ENCODE measurements at places on chromosomes 7 and 10.

DNA sequence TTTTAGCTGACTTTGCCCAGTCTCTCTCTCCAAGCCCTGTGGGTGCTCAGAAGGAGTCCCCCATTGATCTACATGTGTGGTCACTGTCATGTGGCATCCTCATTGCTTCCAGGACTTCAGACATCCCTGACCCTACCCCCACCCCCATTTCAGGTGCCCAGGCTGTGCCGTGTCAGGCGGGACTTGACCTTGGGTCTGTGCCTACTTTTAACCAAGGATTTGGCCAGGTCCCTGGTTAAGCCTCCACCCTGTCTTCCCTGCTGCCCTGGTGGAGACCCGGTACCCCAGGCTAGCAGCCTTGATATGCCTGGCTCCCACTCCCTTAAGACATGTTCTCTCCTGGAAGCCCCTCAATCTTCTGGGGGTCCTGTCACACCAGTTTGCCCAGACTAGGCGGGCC is 31.3 kb downstream of the PRF1 start:
- DNase-seq: no peak

- DNase-seq: no peak
Measured at GRCh38 chr10:32000937-32001336, 55.3 kb downstream of the KIF5B start.

DNA sequence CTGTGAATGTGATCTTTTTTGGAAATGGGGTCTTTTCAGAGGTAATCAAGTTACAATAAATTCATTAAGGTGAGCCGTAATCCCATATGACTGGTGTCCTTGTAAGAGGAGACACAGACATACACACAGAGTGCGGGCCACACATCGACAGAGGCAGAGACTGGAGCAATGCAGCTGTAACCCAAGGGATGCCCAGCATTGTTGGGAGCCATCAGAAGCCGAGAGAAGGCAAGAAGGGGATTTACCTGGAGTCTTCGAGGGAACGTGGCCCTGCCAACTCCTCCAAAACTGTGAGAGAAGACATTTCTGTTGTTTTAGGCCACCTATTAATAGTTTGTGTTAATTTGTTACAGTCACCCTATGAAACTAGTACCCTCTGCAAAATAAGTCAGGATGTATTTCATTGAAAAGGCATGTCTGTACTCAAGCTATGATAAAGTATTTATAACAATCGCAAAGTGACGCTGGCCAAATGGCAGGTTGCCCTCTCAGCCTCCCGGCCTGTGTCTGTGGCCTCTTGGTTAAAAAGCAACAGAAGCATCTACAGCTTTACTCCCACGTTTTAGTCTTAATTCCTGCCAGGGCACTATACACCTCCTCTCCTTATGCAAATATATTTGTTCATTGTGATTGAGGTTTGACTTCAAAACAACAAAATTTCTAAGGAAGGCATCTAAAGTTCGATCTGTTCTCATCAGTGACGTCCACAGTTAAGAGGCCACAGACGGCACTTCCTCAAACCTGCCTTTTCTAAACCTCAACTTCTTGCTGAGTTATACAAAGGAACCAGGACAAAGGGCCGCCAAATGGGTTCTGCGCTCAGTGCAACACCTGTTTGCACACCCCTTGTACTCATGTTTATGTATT is 46.8 kb downstream of the HIPK2 start:
- DNase-seq: peak; percentile 76

DNA sequence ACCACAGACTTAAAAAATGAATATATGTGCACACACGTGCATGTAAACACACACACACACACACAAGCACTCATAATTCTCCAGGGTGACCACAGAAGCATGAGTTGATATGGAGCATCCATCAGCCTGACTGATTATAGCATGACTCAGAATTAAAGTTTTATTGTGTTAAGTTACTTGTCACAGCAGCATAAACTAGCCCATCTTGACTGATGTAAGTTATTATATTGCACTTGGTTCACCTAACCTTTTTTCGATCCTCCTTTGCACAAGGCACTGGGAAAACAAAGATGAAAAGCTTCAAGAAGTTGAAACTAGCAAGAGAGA is 18.8 kb upstream of the SLC35G1 start:
- no peak for DNase-seq

- no peak for DNase-seq
Measured at GRCh38 chr7:47313564-47313963, 268.3 kb downstream of the TNS3 start.

DNA sequence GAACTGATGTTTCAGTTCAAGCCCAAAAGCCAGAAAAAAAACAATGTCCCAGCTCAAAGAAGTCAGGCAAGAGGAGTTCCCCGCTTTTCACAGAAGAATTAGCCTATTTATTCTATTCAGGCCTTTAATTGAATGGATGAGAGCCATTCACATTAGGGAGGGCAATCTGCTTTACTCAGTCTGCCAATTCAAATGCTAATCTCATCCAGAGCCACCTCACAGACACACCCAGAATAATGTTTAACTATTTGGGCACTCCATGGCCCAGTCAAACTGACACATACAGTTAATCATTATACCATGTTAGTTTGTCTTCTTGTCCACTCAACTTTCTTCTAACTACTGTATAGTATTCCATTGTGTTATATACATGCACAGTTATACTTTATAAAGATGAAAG is 2.6 kb upstream of the NPSR1 start:
- no peak for DNase-seq

- DNase-seq: no peak
Measured at GRCh38 chr7:5216931-5217330, 26.9 kb downstream of the WIPI2 start.

DNA sequence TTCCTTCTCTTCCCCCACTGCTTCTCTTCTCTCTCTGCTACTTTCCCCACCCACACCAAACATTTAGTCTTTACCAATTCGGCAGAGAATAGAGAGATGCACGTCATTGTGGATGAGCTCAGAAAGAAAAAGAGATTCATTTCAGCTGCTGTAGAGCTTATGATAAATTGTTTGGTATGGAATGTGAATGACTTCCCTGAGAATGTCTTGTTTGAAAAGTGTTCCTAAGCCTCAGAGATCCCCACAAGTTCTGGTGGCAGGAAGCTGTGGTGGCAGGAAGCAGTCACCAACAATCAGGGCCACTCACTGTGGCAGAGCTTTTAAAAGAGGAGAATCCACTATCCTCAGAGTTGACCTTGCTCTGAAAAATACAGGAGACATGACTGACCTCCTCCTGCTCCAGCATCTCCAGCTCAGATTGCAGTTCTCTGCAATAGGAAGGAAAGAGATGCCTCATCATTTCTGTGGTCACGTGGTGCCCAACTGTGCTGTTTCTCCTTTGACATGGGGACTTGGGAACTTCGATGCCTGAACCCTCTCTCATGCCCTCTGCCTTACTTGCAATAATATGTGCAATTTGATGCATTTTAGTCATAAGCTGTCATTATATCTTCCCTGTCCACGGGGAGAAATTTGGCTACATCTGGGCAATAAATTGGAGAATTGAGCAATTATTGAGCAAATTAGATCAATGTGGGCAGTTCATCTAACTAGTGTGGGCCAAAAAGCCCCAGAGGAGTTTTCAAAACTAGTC is 76.5 kb downstream of the BMPER start:
- no peak for DNase-seq

- DNase-seq: no peak
Measured at GRCh38 chr7:139054101-139054500, 18.3 kb upstream of the ZC3HAV1L start.

- DNase-seq: no peak
Measured at GRCh38 chr10:75599875-75600648, 168.6 kb downstream of the LRMDA start.

DNA sequence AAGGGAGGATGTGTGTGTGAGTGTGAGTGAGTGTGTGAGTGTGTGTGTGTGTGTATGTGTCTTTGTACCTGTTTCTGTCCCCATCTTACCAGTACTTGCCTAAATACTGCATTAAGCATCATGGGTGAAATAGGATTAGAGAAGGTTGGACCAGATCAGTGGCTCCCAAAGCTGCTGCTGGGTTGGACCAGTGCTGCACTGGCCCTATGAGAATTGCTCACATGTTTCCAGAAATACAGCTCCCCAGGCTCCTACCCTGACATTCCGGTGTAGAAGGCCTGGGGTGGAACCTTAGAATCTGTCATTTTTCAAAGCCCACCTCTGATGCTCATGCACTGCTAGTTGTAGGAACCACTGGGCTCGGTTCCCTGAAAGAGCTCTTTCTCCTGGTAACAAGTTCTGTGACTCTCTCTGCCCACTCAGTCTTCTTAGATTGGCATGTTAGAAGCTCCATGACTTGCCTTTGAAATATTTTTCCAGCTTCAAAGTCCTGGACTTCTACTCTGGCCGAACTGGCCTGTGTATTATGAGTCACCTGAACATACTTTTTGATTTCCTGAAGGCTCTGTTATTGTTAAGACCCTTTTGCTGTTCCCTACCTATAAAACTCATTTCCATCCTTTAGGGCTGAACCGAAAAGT is 224.7 kb downstream of the CUX1 start:
- DNase-seq: no peak

GRCh38 chr7:46625032-46625431 is 704.0 kb upstream of the IGFBP3 start:
- no peak for DNase-seq

GRCh38 chr10:95404864-95405263 is 114.1 kb upstream of the PDLIM1 start:
- DNase-seq: no peak

DNA sequence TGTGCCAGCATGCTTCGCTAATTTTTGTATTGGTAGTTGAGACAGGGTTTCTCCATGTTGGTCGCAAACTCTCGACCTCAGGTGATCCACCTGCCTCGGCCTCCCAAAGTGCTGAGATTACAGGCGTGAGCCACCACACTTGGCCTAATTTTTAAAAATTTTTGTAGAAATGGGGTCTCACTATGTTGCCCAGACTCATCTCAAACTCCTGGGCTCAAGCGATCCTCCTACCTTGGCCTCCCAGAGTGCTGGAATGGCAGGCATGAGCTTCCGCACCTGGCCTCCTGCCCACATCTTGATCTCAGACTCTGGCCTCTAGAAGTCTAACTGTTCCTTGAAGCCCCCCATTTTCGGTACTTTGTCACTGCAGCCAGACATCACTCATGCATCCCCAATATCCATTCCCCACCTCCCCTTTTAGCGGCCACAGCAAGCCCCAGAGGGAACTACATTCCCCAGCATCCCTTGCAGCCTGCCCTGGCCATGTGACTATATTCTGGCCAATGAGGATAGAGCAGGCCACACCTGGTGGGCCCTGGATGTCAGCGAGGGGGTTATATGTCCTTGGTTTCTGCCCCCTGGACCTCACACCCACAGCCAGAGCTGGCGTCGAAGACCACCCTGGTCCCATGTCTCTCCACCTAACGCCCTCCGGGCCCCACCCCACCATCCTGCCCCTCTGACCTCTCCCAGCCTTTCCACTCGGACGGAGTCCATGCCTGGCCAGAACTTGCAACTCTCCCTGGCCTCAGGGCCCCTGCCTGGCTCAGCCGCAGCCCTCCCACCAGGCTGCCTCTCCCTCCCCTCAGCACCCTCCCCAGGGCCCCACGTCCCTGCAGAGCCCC is 33.8 kb downstream of the MICALL2 start:
- peak; percentile 42 for DNase-seq
